Inflammatory macrophage treated with lipopolysaccharide for 4 hours (primary cell): ENCODE measurements at places on chromosomes 7 and 10.

- peak; percentile 75 for DNase-seq
Observed at GRCh38 chr7:75866489-75867389, 12.1 kb upstream of the RHBDD2 start.

DNA sequence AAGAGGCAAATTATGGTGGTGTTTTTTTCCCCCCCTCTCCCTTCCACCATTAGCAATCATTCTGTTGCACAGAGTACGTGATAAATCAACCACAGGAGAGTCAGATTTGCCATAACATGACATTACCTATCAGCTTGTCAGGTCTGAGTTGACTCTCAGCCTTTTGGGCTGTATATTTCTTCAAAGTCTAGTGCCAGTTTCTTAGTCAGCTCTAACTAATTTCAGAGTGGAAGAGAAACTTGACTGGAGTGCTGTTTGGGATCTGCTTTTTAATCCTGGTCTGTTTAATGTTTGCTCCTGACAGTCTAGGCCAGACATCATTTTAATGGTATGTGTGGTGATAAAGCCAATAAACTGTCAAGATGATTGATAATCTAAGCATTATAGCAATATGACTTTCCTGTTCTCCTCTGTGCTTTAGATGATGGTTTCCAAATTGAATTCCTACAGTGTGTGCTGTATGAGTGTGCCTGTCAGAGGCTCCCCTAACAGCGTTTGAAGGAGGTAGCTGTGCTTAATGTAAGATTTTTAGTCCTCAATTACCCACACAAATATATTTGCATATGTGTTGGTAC is 76.9 kb downstream of the LRMDA start:
- DNase-seq: no peak

DNA sequence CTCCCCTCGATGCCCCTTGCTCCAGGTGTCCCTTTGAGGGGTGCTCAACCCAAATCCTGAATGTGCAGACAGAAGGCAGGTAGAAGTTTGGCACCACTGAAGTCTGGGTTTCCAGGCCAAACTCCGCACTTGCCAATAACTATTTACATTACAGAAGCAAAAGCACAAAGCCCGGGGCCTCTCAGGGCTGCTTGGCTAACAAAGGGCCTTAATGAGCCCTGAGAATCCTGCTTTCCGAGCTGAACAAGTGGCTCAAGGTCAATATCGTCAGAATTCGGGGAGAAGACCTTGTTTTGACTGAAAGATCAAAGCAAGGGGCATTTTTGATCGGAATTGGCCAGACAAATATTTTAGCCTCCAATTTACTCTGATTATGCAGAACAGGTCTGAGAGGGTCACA is 189.9 kb downstream of the HERPUD2 start:
- no peak for DNase-seq

- no peak for DNase-seq
Observed at GRCh38 chr7:151226560-151226874, 488 bp downstream of the ABCF2 start.

- DNase-seq: no peak
Observed at GRCh38 chr10:20240643-20241042, 424.4 kb downstream of the PLXDC2 start.

DNA sequence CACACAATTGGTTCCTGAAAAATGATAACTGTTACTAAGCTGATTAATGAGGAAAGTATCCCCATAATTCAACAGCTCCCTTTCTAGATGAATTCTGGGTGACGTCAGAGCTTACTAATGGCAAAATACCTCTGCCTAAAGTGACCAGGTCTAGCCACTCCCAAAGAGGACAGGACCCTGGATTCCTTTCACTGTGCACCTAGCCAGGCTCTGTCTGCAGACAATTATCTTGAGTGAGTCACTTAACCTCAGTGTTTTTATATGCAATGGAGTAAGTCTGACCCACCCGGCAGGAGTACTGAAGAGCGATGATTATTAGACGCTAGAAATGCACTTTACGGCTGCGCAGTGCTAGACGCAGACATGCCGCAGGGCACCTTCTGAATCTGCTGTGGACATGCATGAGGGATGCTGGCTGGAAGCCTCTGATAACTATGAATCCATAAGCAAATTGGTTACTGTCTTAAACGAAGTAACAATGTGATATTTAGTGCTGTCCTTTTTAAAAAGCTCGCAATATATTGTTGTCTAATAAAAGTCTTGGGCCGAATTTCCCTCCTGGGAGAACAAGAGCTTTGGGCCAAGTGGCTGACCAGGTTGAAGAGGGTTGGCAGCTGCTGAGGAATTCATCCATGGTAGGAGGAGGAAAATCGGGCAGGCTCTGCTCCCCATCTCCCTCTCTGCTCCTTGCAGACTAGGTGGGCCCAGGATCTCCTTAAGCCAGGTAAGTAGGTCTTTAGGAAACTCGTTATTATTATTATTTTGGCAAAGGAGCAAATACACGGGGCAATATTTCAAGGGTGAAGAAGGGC is 4.6 kb upstream of the INPP5A start:
- DNase-seq: no peak

- peak; percentile 84 for DNase-seq
Observed at GRCh38 chr10:113385021-113385999, 167.5 kb upstream of the HABP2 start.

GRCh38 chr7:137343281-137343841 is at the start of gene PTN:
TSS of gene PTN (minus strand) at chr7:137343733. CDS start at chr7:137254973, 88,760 bp downstream.
- DNase-seq: no peak

- peak; percentile 13 for DNase-seq
Observed at GRCh38 chr7:108459922-108460551, 3.8 kb upstream of the NRCAM start.

DNA sequence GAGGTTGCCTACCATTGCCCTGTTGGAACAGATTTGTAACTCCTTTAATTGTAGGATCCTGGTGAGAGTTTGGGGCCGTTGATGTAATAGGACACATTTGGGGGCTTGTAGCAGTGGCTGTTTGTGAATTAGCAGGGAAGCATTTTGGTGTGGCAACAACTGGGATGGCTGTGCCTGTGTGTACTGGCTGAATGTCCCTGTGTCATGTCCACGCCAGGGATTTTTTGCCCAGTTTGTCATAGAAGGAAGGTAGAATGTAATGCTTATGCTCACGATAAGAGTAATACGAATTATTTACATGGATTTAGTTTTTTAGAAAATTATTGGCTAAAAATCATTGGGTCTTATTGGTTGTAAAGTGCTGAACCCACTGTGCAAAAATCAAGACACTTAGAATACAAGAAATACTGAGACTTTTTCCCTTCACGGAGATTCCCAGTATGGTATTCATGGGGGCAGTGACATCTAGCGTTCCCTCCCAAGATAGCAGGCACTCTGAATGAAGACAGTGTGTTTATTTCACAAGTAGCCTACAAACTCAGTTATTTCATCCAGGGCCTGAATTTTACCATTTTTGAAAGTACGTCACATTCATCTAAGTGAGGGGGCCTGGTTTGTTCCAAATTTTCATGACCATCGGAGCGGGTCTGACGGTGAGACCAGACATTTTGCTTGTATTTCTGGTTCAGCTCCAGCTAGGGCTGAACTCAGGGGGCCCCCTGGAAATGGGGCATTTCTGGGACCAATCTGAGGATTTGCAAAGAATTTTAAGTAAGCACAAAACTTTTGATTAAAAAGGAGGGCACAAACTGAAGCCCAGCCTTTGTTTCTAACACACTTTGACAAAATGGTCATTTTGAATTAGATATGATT is 74.7 kb downstream of the CACNB2 start:
- DNase-seq: peak; percentile 56

- no peak for DNase-seq
Observed at GRCh38 chr10:19877466-19878255, 61.4 kb downstream of the PLXDC2 start.
